ENCODE measurements at places on chromosomes 6 and 20. TPM values are rescaled to one million over a fixed set of nuclear protein-coding genes. Genes with fewer than 3 reads are reported as not detected.

EEF1A1 gene
- 7,440 TPM for total RNA-seq

SLC22A7 gene
- not detected for total RNA-seq

PNLDC1 gene
- total RNA-seq: 0.25 TPM

TCF15 gene
- not detected for total RNA-seq

PGC gene
- not detected for total RNA-seq

POM121L2 gene
- total RNA-seq: not detected

NKAIN4 gene
- total RNA-seq: not detected

MLN gene
- total RNA-seq: not detected

CASS4 gene
- 13.2 TPM for total RNA-seq

BCAS4 gene
- 6.6 TPM for total RNA-seq

ULBP1 gene
- 2.1 TPM for total RNA-seq

AVP gene
- total RNA-seq: not detected

EPHA7 gene
- total RNA-seq: not detected

TFB1M gene
- total RNA-seq: 24.6 TPM

KIF25 gene
- total RNA-seq: not detected

PM20D2 gene
- 5.5 TPM for total RNA-seq

PRKN gene
- 0.13 TPM for total RNA-seq

MLIP gene
- not detected for total RNA-seq

- no peaks in the 10 kb centered on the region for H3K27me3 ChIP-seq
- peak; percentile 43 for DNase-seq
- H3K27ac ChIP-seq: peak overlapping the region; percentile 55
- H3K4me3 ChIP-seq: peak overlapping the region; percentile 9
- peaks cover 28% of the 10 kb centered on the region for H3K4me1 ChIP-seq
Measured at GRCh38 chr20:32249030-32249738, 28.3 kb upstream of the KIF3B start.

- H3K27ac ChIP-seq: no peak overlapping the region
- no peak overlapping the region for H3K4me3 ChIP-seq
- H3K4me1 ChIP-seq: no peaks in the 10 kb centered on the region
Measured at GRCh38 chr6:40247516-40248115, 313.4 kb upstream of the MOCS1 start.

DNA sequence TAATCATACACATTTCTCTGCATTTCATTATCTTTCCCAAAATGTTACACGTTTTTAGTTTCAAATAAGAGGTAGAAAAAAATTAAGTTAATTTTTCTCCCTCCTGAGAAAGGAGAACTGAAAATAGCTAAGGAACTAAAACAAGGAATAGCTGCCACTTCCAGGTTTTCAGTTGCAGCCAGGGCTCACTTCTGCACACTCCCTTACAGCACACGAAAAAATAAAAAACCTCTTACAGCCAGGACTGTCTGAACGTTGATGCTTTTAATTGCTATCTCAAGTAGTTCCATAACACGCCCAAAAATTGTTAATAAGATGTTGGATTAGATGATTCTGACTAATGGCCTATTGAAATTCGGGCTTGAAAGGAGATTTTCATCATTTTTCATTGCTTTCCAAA, 153.7 kb upstream of the THBS2 start:
- no peaks in the 10 kb centered on the region for H3K36me3 ChIP-seq
- DNase-seq: no peak
- no peak overlapping the region for H3K27ac ChIP-seq
- H3K4me1 ChIP-seq: no peaks in the 10 kb centered on the region
- H3K4me3 ChIP-seq: no peak overlapping the region
- peaks cover 2% of the 10 kb centered on the region for H3K27me3 ChIP-seq

- no peak overlapping the region for H3K27ac ChIP-seq
- H3K36me3 ChIP-seq: no peaks in the 10 kb centered on the region
- H3K4me1 ChIP-seq: no peaks in the 10 kb centered on the region
- DNase-seq: no peak
- H3K4me3 ChIP-seq: no peak overlapping the region
Measured at GRCh38 chr6:69985180-69985579, 118.8 kb downstream of the COL19A1 start.

GRCh38 chr6:108737594-108738546, 110.4 kb upstream of the ARMC2 start:
- no peaks in the 10 kb centered on the region for H3K27me3 ChIP-seq
- DNase-seq: peak; percentile 52
- H3K36me3 ChIP-seq: no peaks in the 10 kb centered on the region
- H3K4me1 ChIP-seq: peaks cover 8% of the 10 kb centered on the region
- H3K4me3 ChIP-seq: no peak overlapping the region

GRCh38 chr6:133159255-133159795, 81.8 kb upstream of the EYA4 start:
- H3K36me3 ChIP-seq: no peaks in the 10 kb centered on the region
- no peaks in the 10 kb centered on the region for H3K27me3 ChIP-seq
- H3K4me1 ChIP-seq: no peaks in the 10 kb centered on the region
- no peak overlapping the region for H3K27ac ChIP-seq

DNA sequence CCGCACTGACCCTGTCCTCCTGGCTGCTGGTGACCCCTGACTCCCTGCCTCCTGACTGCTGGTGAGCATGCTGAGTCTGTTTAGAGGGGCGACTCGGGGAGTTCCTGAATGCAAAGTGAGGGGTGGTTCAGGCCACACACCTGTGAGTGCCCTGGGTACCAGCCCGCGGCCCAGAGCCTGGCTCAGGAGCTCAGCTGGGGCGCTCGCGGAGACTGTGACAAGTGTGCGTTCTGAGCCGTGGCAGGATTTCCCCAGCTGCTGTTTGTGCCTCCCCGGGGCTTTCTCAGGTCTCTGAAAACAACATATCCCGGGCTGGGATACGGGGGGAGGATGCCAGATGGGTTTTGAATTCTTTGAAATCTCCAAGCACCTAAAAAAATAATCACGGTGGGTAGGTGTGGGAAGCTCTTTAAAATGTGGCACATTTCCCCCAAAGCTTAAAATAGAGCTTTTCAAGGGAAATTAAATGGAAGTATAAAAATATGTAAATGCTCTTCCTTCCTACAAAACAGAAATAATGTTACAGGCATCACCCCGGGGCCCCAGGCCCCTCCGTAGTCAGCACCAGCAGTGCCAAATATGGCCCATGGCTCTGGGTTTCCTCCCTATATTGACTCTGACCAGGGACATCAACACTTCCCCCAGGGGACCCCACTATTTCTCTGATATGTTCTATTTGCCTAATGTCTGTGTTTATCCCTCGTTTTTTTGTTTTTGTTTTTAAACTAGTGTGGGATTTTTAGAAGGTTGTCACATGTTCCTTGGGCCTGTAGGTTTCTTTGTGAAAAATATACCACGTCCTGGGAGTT, 49.9 kb upstream of the TAGAP start:
- H3K27me3 ChIP-seq: peaks cover 9% of the 10 kb centered on the region
- DNase-seq: no peak
- H3K27ac ChIP-seq: peak overlapping the region; percentile 53

GRCh38 chr20:25859649-25860530, 163.2 kb upstream of the ZNF337 start:
- H3K36me3 ChIP-seq: no peaks in the 10 kb centered on the region
- peak; percentile 64 for DNase-seq
- peaks cover 36% of the 10 kb centered on the region for H3K4me1 ChIP-seq
- H3K27me3 ChIP-seq: peaks cover 63% of the 10 kb centered on the region
- H3K4me3 ChIP-seq: no peak overlapping the region

GRCh38 chr20:62118113-62119043, 3.9 kb upstream of the LSM14B start:
- H3K27me3 ChIP-seq: no peaks in the 10 kb centered on the region
- H3K4me1 ChIP-seq: peaks cover 30% of the 10 kb centered on the region
- no peak for DNase-seq
- no peak overlapping the region for H3K27ac ChIP-seq
- peaks cover 3% of the 10 kb centered on the region for H3K36me3 ChIP-seq

DNA sequence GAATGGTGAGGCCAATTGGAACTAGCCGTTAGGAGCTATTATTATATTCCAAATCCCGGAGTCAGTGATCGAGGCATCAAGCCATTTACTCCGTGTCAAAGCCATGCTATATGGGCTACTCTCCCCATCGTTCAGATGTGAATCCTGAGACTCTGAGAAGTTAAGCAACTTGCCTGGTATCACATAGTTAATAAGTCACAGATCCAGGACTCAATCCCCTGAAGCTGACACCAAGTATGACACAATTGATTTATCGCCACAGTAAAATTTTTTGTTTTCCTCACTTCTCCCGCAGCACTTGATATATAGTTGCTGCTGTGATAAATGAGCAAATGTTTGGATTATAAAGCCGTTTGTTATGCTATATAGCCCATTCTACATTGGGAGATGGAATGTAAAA, 50.8 kb upstream of the TSHZ2 start:
- H3K27me3 ChIP-seq: peaks cover 2% of the 10 kb centered on the region
- DNase-seq: no peak
- H3K36me3 ChIP-seq: no peaks in the 10 kb centered on the region

DNA sequence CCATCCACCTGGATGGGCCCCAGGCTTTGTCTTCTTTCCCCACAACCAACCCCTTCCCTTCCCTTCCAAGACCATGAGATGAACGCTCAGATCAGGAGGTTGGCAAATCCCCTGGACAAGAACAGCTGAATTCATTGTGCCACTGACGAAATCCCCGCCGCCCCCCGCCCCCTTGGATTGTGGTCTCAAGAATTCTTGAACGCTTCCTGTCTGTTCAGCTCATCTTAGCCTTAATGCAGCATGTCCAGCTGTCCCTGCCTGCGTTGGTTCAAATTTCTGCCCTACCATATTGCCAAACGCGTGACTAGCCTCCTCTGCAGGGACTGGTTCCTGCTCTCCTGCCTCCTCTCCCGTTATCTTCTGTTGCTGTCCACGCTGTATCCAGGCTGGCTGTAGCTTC, 133.2 kb downstream of the CDH4 start:
- no peaks in the 10 kb centered on the region for H3K27me3 ChIP-seq
- H3K4me1 ChIP-seq: no peaks in the 10 kb centered on the region
- H3K27ac ChIP-seq: no peak overlapping the region
- no peak for DNase-seq
- no peak overlapping the region for H3K4me3 ChIP-seq

GRCh38 chr6:46046558-46047174, 31.0 kb upstream of the CLIC5 start:
- no peaks in the 10 kb centered on the region for H3K36me3 ChIP-seq
- H3K27me3 ChIP-seq: no peaks in the 10 kb centered on the region
- peaks cover 4% of the 10 kb centered on the region for H3K4me1 ChIP-seq
- no peak overlapping the region for H3K4me3 ChIP-seq
- H3K27ac ChIP-seq: no peak overlapping the region

DNA sequence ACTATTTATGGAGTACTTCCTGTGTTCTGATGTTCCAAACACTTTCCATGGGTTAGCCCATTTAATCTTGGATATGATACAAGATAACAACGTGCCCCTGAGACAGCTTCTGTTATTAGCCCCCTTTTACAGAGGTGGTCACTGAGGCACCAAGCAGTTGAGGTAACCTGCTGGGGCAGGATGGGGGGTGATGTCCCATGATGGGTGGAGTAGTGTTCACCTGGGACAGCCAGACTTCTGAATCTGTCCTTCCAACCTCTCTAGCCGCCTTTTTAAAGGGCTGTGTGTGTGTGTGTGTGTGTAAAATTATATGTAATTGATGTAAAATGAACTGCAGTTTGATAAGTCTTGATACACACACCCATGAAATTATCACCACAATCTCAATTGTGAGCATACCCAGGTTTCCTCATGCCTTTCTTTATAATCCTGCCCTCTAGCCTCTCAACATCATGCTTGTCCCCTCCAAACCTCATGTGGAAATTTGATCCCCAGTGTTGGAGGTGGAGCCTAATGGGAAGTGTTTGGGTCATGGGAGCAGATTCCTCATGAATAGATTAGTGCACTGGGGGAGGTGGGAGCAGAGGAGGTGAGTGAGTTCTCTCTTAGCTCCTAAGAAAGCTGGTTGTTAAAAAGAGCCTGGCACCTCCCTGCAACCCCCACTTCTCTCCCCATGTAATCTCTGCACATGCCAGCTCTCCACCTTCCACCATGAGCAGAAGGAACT, 39.2 kb downstream of the PLAGL2 start:
- no peaks in the 10 kb centered on the region for H3K27me3 ChIP-seq
- no peak for DNase-seq
- H3K27ac ChIP-seq: no peak overlapping the region
- no peak overlapping the region for H3K4me3 ChIP-seq
- H3K4me1 ChIP-seq: peaks cover 2% of the 10 kb centered on the region

DNA sequence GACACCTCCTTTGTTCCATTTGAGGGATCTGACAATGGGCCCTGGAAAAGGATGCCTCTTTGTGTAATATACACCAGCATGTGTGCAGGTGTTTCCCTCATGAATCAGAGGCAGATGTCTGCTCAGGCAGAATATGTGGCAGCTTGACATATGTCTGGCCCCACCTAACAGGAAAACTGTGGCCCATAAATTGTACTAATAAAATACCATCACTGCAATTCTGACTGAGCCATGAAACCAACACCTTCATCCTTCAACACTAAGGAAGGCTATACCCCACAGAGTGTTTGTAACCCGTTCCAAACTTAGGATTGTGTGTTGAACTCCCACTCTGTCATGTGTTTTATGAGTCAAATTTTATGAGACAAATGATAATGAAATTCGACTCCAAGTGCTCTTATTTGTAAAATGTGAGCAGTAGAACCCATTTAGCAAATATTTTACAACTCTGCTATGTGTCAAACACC, 22.7 kb downstream of the LAMA4 start:
- no peak for DNase-seq
- no peak overlapping the region for H3K27ac ChIP-seq
- peaks cover 17% of the 10 kb centered on the region for H3K4me1 ChIP-seq
- no peaks in the 10 kb centered on the region for H3K36me3 ChIP-seq

- no peaks in the 10 kb centered on the region for H3K36me3 ChIP-seq
- peaks cover 7% of the 10 kb centered on the region for H3K4me1 ChIP-seq
- H3K27me3 ChIP-seq: peaks cover 62% of the 10 kb centered on the region
- no peak for DNase-seq
- H3K27ac ChIP-seq: no peak within 1 kb of the TSS
Measured at GRCh38 chr20:38601216-38602184, at the start of gene ARHGAP40. Gene ARHGAP40 (plus strand): TSS chr20:38601809.

GRCh38 chr6:158143700-158144099, 24.4 kb downstream of the SERAC1 start:
- no peak for DNase-seq
- peaks cover 26% of the 10 kb centered on the region for H3K36me3 ChIP-seq
- no peak overlapping the region for H3K27ac ChIP-seq

DNA sequence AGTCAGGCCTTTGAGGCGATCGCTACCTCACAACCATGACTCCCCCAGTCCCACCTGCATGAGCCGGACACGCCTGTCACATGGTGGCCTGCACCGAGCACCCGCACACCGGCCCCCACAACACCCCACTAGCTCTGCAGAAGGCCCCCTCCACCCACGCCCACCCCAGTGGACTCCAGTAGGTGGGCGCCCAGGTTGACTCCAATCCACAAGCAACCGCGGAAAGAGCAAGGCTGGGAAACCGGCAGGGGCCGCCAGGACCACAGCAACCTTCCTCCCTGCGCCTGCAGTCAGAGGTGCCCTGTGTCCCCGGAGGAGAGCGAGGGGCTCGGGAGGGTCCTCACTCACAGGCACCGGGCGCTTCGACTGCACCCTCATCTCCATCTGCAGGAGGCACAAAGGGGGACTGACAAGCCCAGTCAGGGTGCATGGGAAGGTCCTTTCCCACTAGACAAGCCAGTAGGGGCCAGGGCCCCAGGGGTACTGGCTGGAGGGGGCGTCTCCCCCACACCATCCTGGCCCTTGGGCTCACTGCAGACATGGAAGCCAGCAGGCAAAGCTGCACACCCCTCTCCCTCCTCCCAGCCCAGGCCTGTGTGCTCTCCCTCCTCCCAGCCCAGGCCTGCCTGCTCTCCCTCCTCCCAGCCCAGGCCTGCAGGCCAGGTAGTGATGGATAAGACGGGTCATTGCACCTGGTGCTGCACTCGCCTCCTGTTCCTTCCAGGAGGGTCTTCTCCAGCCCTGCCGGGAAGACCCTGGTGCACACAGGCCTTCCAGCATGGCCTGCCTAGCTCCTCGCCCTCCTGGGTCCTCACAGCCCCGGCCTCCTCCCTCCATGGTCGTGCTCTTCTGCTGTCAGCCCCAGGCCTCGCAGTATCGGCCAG, 137.2 kb downstream of the DLL1 start:
- no peak overlapping the region for H3K27ac ChIP-seq
- H3K4me1 ChIP-seq: peaks cover 4% of the 10 kb centered on the region
- peaks cover 18% of the 10 kb centered on the region for H3K27me3 ChIP-seq
- no peak overlapping the region for H3K4me3 ChIP-seq
- DNase-seq: no peak

Measured in activated CD4-positive, alpha-beta memory T cell treated with anti-CD3 and anti-CD28 coated beads, Interleukin-2, amount 10 ng/mL, durations not matched to agents 7 days and 5 days (primary cell).